Prostate gland (tissue), 2 donors: ENCODE measurements at places on chromosomes 1 and 21. TPM values are rescaled to one million over a fixed set of nuclear protein-coding genes. Genes with fewer than 3 reads are reported as not detected.

KCNN3 gene
- 1.2 TPM for total RNA-seq

DNA sequence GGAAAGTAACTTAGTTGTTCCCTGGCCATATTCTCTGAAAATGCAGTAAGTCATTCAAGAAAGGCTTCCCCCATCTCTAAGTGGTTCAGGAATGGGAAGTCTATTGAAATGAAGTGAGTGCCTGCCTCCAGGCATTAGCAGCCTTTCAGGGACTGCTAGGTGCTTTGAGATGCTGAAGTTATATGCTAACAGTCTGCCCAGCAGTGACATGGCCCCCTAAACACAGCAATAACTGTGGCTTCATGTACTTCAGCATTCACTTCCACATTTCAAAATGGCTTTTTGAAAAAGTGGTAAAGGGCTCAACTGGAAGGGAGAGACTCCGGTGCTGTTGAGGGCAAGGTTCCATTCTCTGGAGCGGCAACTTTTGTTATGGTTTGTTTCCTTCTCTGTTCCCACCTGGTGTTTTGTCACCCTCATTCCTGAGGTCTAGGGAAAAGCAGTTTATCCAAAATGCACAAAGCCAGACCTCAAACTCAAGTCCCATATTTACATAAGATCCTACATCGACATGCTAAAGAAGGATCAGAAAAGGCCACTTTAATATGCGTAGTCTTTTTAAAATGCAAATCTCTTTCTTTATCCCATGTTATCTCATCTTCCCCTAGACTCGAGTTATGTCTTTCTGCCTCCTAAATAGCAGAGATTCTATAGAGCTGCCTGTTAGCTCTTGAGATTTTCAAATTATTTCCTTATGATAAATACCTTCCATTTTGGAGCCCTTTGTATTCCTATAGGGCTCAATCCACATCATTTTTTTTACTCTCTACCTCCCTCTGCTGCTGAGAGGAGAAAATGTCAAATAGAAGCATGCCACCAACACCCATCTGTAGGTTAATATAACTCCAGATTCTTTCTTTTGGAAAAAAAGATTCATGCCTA is 34.2 kb upstream of the LRRC8C start:
- H3K4me3 ChIP-seq, result no peak overlapping the region
- no peaks in the 10 kb centered on the region for H3K4me1 ChIP-seq
- no peak for DNase-seq

- H3K4me3 ChIP-seq, result no peak overlapping the region
- H3K27ac ChIP-seq, result no peak overlapping the region
- H3K27me3 ChIP-seq, result no peaks in the 10 kb centered on the region
- H3K4me1 ChIP-seq, result no peaks in the 10 kb centered on the region
- no peaks in the 10 kb centered on the region for H3K36me3 ChIP-seq
- DNase-seq, result no peak
Observed at GRCh38 chr1:22689505-22689904, 21.1 kb upstream of the EPHB2 start.

GRCh38 chr21:42269386-42269785 is 45.8 kb downstream of the TFF3 start:
- H3K27ac ChIP-seq, result no peak overlapping the region
- no peak for DNase-seq
- H3K4me3 ChIP-seq, result no peak overlapping the region

C1orf141 gene
- total RNA-seq, result not detected

- H3K4me1 ChIP-seq, result no peaks in the 10 kb centered on the region
- no peaks in the 10 kb centered on the region for H3K36me3 ChIP-seq
- no peaks in the 10 kb centered on the region for H3K27me3 ChIP-seq
Observed at GRCh38 chr1:66938613-66939012, 13.8 kb downstream of the MIER1 start.

DNA sequence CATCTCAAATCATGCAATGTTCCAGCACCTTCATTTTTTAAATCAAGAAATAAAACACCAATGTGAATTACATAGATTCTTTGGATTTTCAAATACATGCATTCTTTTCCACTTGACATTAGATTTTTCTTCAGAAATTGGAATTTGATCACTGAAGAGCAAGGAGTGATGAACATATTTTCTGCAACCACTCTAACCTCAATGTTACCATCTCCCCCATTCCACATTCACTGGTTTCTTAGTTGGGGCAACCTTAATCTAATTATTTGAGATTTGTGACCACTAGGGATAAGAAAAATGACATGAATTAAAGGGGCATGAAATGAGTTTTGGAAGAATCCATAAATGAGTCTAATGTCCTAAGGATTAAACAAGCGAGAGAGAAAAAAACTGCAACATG is 168.7 kb upstream of the NR5A2 start:
- DNase-seq, result no peak
- H3K4me1 ChIP-seq, result no peaks in the 10 kb centered on the region
- no peak overlapping the region for H3K27ac ChIP-seq
- H3K27me3 ChIP-seq, result no peaks in the 10 kb centered on the region
- H3K4me3 ChIP-seq, result no peak overlapping the region

MCOLN2 gene
- 6.8 TPM for total RNA-seq

DNA sequence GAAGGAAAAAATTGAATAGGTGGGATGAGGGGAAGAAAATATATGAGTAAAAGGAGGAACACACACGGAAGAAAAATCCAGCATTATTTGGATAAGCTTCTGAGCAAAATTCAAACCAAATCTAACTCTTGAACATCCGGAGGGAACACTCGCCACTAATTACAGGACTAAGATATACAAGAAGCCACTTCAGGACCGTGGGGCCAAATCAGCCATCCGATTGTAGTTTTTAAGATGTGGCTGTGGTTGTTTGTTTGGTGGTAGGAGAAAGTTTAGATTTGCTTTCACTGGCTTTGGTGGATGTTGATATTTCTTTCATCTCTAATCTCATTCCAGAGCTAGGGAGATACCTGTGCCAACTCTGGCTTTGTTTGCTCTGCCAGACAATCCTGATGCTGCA is 43.7 kb upstream of the ADAMTS1 start:
- no peaks in the 10 kb centered on the region for H3K36me3 ChIP-seq
- no peaks in the 10 kb centered on the region for H3K27me3 ChIP-seq
- no peak for DNase-seq
- no peak overlapping the region for H3K27ac ChIP-seq
- H3K4me3 ChIP-seq, result no peak overlapping the region
- peaks cover 5% of the 10 kb centered on the region for H3K4me1 ChIP-seq

ABCA4 gene
- 0.85 TPM for total RNA-seq

GRCh38 chr1:39214998-39215873 is 10.7 kb downstream of the MACF1 start:
- no peak for DNase-seq
- no peak overlapping the region for H3K27ac ChIP-seq
- H3K4me3 ChIP-seq, result no peak overlapping the region
- no peaks in the 10 kb centered on the region for H3K36me3 ChIP-seq

GRCh38 chr1:81554108-81554507 is 246.6 kb upstream of the ADGRL2 start:
- no peaks in the 10 kb centered on the region for H3K4me1 ChIP-seq
- H3K36me3 ChIP-seq, result no peaks in the 10 kb centered on the region
- H3K27ac ChIP-seq, result no peak overlapping the region
- no peaks in the 10 kb centered on the region for H3K27me3 ChIP-seq
- no peak for DNase-seq

TBX15 gene
- 0.87 TPM for total RNA-seq

SPRR2G gene
- total RNA-seq, result not detected
